ENCODE measurements at places on chromosomes 2 and 18.

GRCh38 chr2:99850084-99850710, 292.2 kb downstream of the AFF3 start:
- no peak for DNase-seq

- DNase-seq, result no peak
These were observed 160.3 kb upstream of the FSIP2 start for GRCh38 chr2:185578322-185578721.

DNA sequence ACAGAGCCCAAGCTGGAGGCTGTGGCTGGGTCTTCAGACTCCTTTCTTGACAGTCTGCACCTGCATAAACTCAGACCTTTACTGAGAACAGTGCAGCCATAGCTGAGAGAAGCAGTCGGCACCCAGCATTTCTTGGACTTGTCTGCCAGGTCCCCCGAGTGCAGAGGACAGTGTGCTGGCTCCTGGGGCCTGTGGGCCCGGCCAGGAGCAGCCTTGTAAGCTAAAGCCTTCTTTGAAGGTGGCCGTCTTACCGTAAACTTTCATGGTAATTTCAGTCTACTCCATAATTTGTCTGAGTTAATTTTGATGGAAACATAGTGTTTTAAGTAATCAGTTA, 70.9 kb downstream of the LRRFIP1 start:
- DNase-seq, result no peak

DNA sequence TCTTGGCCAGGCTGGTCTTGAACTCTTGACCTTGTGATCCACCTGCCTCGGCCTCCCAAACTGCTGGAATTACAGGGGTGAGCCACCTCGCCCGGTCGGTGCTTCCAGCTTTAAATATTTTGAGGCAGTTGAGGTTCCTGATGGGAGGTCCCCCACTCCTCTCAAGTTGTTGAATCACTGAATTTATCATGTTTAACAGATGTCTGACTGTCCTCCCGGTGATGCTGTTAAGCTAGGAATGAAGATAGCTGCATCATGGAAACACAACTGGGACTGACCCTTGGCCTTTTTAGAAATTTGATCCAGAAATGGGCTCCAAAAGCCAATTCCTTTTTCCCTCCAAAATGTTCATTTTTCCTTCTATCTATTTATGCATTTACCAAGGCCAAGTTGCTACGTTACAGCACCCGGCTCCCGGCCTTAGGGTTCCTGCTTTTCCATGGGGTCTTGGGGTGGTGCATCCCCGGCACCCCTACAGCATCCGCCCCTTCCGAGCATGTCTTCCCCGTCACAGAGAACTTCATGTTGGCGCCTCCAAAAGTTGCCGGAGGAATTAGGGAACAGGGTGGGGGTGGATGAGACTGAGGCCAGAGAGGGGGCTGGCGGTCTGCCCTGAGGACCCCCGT, 43.9 kb downstream of the PAX8 start:
- DNase-seq, result no peak

DNA sequence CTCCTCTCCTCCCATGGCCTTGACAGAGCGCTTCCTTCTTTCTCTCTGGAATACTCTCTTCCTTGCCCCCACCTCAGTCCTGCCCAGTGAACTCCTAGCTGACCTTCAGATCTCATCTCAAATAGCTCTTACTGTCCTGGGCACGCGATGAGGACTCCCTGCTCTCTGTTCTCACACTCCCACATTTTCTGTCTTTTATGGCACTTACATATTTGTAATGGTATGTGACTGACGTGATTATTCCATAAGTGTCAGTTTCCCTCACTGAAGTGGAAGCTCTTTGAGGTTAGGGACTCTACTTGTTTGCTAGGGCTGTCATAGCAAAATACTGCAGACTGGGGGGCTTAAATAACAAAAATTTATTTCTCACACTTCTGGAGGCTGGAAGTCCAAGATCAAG, 1.7 kb upstream of the DYSF start:
- no peak for DNase-seq

GRCh38 chr2:184119989-184120800, 478.1 kb upstream of the ZNF804A start:
- DNase-seq, result no peak

GRCh38 chr2:148848146-148848545, 26.9 kb upstream of the KIF5C start:
- no peak for DNase-seq

GRCh38 chr2:236179236-236180075, 11.3 kb upstream of the GBX2 start:
- no peak for DNase-seq

DNA sequence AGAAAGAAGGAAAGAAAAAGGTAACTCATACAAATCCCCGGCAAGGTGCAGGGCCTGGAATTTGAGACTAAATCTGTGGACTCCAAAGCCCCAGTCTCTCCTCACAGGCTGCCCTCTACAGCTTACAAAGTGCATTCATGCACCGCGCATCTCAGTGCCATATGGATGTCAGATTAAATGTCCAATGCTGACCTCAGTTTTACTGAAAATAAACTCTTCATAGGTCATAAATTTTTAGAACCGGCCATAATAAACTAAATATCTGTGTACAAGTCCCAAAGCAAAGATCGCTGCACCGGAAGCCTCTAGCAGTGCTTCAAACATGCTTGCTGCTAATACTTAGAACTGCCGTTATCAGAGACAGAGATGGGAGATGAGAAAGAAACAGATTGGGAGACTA, 17.7 kb downstream of the ST6GAL2 start:
- DNase-seq, result no peak

DNA sequence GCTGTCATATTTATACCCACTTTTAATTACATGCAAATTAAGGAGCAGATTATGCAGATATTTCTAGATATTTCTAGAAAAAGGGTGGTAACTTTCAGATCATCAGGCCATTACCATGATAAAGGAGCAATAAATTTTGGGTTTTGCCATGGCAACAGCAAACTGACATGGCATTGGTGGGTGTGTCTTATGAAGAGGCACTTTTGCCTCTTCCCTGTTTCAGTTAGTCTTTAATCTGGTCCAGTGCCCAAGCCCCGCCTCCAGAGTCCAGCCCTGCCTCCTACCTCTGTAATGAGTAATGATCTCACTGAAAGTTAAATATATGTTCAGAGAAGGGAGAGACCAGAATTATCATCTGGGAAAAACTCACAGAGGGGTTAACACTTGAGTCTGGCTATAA, 124.8 kb downstream of the SCG2 start:
- DNase-seq, result no peak

DNA sequence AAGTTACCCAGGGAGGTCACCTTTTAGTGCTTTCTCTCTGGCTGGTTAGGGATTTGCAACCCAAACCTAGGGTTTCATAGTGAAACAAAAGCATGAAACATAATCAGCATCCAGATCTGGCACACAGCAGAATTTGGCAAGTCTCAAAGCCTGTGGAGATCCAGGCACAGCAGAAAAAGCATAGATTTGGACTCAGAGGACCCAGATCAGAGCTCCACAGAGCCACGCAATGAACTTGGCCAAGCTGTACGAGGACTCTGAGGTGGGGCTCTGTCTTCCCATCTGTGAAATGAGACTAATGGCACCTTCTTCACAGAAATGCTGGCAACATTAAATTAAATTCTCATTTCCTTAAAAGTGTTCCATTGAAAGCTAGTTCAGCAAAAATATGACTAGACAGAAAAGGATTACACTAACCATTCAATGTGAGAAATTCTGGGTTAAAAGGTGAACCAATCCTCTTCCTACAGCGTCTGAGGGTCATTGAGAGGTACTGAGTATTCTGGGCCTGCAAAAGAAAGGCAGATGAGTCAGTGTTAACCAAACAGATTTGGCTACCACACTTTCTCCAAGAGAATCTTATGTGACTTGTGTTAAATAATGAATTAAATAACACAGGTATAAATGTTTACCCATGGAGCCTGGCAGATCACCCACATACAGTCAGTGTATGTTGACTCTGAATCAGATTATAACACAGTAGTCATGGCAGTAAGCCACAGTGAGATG, 266.3 kb downstream of the MREG start:
- no peak for DNase-seq

DNA sequence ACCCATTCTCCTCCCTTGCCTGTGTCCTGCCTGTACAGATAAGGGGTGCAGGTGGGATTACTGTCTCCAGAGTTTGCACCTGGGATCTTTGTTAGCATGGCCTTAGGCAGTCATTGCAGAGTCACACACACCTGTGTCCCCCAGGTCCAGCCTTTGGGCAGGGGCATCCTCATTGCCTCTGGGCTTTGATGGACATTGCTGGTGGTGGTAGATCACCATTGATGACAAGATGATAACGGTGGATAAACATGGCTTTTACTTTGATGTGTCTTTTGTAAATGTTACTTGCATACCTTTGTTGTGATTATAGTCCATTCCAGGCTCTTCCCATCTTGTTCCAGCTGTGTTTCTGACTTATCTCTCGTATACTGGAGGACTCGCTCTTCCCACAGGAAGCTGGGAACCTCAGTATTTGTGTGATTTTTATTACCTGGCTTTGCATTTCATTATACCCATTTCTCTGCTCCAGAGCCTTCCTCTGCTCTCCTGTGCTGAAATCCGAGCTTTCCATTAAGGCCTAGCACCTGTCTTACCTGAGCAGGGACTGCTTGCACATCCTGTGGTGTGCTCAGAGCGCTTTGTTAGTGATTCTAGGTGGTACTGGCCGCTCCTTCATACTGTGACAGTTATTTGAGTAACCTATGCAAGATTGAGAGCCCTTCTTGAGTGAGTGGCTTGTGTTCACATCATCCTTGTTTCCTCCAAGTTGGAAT, 79.2 kb downstream of the PTPRM start:
- no peak for DNase-seq

GRCh38 chr18:63218472-63218871, 101.1 kb downstream of the BCL2 start:
- no peak for DNase-seq

DNA sequence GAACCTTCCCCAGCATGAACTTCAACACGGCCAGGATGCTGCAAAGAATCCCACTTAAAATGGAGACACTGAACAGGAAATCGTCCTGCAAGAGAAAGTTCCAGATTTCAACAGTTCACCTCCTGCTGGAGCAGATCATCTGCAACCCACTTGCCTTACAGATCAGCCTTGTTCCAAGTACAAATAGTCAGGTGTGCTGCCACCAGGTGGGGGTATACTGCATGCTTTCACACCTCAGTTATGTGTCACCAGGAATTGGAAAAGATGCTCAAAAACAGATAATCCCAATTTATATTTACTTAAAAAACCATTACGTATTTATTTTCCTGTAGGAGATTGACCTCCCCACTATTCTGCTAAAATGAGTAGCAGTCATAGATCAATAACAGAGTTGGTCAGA, 212.3 kb downstream of the MGAT5 start:
- DNase-seq, result peak; percentile 80

DNA sequence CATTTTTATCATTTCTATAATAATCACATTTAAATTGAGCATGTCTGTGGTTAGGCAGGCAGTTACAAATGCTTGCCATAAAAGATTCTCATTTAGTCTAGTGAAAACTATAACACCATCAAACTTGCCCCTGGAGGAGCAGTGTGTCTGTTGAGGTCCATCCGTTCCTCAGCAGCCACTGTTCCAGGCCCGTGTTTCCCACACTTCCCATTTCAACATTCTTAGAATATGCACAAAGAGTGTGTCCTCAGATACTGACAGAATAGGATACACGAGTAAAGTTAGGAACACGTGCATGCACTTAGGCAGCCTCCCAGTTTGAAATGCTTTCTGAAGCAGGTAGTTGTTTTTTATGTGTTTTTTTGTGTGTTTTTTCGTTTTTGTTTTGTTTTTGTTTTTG, 39.9 kb downstream of the NCK2 start:
- DNase-seq, result no peak

DNA sequence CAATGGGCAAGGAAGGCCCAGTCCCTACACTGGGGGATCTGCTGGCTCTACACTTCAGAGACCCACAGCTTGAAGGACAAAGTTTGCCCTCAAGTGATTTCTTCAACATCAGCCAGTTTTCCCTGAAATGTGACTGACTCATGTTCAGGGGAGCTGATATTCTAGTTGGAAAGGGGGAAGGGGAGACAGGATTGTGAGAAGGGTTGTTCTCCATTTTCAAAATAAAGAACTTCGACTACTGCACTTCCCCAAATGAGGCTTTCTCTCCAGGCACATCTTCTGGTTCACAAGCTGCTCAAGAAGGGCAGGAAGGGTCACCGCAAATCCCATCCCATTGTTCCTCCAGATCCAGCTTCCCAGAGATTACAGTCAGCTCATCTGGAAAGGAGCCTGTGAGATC, 117.6 kb downstream of the BCL2L11 start:
- DNase-seq, result no peak

DNA sequence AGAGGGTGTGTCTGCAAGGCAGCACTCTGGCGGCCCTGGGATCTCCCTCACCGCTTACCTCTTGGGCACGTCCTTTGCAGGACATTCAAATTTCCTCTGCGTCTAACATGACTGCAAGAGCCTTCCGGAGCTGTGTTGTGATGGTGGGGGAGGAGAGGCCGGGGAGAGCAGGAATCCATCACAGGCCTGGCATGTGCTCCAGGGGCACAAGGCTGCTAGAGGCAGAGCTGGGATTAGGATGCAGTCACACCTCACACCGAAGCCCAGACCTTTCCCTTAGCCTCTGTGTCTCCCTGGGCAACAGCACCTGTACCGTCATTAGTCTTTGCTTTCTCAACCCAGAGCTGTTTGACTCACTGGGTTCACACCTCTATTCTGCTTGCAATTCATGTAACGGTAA, 111.3 kb downstream of the CMPK2 start:
- no peak for DNase-seq

DNA sequence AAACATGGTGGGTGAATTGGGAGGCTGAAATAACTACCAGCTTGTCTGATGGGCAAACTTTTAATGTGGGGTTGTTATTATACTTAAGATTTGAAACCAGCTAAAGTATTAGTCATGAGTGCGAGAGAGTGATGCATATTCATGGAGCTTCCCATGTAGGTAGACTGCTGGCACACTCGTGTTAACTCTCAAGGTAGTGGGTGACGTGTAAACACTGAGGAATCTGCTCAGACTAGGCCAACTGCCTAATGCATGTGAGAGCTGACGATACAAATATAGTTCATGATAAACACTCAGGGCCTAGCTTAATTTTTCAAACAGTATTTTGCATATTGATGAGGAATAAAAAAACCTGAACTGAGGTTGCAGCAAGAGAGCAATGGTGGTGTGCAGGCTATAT, 1165.7 kb upstream of the PIK3C3 start:
- no peak for DNase-seq

DNA sequence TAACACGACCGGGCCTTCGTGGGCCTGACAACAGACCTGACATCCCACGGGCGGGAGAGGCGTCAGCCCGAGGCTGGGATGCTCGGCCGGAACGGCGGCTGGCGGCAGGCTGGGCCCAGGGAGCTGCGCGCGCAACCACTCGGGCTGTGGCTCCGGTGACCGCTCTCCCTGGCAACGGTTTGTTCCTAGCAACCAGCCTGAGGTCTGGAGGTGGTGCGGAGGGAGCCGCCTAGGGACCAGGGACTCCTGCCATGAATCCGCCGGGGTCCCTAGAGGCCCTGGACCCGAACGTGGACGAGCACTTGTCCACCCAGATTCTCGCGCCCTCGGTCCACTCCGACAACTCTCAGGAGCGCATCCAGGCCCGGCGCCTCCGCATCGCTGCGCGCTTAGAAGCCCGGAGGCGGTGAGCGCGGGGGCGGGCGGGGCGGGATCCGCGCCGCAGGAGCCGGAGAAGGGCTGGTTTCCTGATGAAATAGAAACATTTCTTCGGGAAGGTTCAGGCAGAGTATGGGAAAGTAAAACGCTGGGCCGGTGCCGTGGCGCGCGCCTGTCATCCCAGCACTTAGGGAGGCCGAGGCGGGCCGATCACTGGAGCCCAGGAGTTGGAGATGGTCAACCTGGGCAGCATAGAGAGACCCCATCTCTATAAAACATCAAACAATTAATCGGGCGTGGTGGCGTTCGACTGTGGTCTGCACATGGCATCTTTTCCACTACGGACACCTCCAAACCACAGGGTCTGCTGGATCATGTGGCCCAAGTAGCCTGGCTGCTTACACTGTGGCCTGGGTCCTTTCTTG, at the start of gene DRC1:
DRC1 (plus strand) TSS at position 182 of the 803 bp plus-strand sequence; CDS start at position 252, 70 bp downstream.
- DNase-seq, result peak; percentile 75
